ENCODE measurements at places on chromosomes 2 and 18. TPM values are rescaled to one million over a fixed set of nuclear protein-coding genes. Genes with fewer than 3 reads are reported as not detected.

STPG4 gene
- not detected for polyA plus RNA-seq

DNAJC5G gene
- polyA plus RNA-seq, result 0.07 TPM

TMEM169 gene
- not detected for polyA plus RNA-seq

BOK gene
- polyA plus RNA-seq, result 43.2 TPM

SKOR2 gene
- not detected for polyA plus RNA-seq

TRIM54 gene
- polyA plus RNA-seq, result 0.90 TPM

NR4A2 gene
- polyA plus RNA-seq, result 4.0 TPM

ADD2 gene
- 1.0 TPM for polyA plus RNA-seq

ESPNL gene
- 0.67 TPM for polyA plus RNA-seq

SPATA3 gene
- polyA plus RNA-seq, result not detected

EIF2AK3 gene
- polyA plus RNA-seq, result 19.8 TPM

IHH gene
- 0.22 TPM for polyA plus RNA-seq

Data from adipose tissue (tissue), 3 donors.